ENCODE measurements at places on chromosomes 1 and 21.

GRCh38 chr1:70674941-70675685 lies 264.0 kb downstream of the CTH start:
- no peak for DNase-seq

- no peak for DNase-seq
Measured at GRCh38 chr21:37792046-37792445, 124.2 kb downstream of the KCNJ6 start.

- no peak for DNase-seq
Measured at GRCh38 chr1:103063921-103064320, 44.4 kb downstream of the COL11A1 start.

- DNase-seq = no peak
Measured at GRCh38 chr1:154752273-154753030, 117.6 kb downstream of the KCNN3 start.
